DMS153 (cell line): ENCODE measurements at places on chromosomes 4 and X.
A peak's percentile ranks its signal among the peaks of the same experiment; 100 is the strongest.

- DNase-seq: no peak
Observed at GRCh38 chr4:15416357-15417232, 11.2 kb upstream of the C1QTNF7 start.

GRCh38 chr4:6087669-6088341 is 69.6 kb upstream of the C4orf50 start:
- DNase-seq: peak; percentile 16

DNA sequence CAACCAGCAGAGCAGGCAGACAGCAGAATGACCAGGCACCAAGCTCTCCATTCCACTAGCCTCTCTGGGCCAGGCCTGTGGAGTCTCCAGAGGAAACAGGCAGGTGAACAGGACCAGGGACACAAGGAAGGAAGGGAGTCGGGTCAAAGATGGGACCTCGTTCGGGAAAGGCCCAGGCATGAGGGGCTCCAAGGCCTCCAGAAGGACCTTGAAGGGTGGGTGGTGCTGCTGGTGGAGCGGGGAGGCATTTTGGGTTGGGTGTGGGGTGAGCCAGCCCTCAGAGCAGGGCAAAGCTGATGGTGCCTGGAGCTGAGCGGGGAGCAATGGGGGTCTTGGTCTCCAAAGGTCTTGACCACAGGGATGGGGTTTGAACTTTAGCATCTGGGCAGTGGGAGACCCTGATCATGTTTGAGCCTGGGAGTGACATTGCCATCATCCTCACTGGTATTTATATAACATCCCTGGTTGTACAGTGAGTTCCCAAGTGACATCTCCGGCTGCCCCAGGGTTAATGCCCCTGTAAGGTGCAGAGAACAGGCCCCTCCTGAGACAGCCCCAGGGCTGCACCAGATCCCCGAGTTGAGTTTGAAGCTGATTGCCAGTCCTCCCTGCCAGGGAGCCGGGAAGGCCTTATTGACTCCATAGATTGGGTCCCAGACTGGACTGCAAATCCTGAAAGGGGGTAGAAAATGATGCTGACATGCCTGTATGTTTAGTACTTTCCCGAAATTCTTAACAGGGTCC is 52.7 kb downstream of the PSAPL1 start:
- no peak for DNase-seq

- no peak for DNase-seq
Observed at GRCh38 chr4:177547985-177548384, 105.7 kb upstream of the AGA start.

- peak; percentile 22 for DNase-seq
Observed at GRCh38 chrX:118847676-118848075, 24.1 kb downstream of the ZCCHC12 start.

GRCh38 chr4:108247387-108248049 is 78.8 kb upstream of the LEF1 start:
- peak; percentile 92 for DNase-seq

- no peak for DNase-seq
Observed at GRCh38 chr4:110075083-110075738, 123.2 kb downstream of the ELOVL6 start.

DNA sequence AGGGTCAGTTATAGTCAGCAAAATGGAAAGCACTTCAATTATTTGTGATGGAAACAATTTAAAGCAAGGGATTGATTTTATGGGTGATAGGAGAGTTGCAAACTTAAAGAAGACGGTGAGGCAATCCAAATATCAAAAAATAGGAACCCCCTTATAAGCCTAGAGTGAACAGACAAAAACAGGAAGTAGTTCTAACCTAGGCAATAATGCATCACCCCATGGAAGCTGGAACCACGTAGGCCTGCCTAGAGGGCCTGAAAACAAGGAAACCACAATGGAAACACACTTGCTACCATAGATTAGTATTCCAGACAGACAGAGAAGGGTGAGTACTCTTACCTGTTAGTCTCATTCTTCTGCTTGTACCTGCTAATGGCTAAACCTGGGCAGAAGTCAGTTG is 13.5 kb upstream of the GK2 start:
- DNase-seq: no peak

GRCh38 chr4:36394352-36394903 is 113.0 kb downstream of the DTHD1 start:
- no peak for DNase-seq

DNA sequence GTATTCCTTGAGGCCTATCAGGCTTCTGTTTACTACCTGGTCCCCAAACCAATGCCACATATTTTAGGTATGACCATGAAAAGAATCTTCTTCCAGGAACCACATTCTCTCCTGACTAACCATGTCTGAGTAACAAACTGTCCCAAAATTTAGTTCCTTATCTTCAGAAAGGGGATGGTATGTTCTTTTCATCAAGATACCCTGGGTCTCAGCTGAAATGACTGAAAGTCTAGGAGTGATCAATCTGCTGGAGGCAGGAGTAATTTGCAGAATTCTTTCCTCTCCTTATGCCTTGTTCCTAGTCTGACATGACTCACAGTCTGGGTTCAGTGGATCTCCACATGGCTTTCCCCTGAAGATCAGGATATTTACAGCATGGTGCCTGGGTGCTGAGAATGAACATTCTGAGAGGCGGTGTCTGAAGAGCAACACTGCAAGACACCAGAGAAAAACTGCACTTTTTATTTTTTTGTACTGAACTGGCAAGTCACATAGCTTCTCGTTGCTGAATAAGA is 665.5 kb downstream of the TLL1 start:
- no peak for DNase-seq

DNA sequence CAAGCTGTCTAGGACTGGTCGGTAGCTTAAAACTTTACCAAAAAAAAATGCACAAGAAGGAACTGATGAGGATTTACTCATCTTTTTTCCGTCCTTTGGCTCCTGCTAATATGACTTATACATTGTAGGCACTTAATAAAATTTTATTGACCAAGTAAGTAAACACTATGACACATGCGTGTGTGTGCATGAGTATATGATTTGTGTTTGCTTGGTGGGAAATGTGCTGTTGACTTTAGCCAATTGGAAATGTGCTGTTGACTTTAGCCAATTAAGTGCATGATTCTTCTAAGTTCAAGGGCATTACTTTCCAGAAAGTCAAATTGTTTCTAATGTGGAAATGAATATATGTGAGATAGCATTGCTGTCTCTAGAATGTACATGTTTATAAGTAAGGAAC is 78.3 kb downstream of the FIP1L1 start:
- DNase-seq: peak; percentile 24

DNA sequence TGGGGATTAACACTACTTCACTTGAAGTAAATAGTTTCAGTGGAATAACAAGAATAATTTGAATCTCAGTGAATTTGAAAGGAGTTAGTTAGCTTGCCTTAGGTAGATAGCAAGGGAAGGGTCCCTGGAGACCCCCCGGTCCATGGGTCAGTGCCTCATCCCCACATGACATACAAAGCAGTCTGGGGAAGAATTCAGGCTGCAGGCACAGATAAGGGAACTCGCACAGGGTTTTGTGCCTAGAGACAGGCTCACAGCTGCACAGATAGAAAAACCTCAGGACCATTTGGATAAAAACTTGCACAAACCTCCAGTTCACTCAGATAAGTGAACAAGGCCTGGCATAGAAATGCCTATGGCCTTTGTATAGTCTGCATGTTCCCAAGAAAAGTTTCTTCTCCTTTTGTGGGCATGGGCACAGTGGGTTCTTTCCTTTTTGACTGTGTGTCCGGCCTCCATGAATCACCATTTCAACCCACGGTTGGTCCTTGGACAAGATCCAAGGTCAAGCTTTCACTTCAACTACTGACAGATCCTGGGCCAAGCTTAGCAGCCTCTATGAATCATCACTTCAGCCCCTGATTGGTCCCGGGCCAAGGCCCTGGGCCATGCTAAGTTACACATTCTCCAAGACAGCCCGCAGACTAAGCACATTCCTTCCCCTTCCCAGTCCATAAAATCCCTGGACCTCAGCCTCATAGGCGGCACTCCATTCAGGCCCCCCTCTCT is 108.3 kb upstream of the KLHL4 start:
- DNase-seq: no peak

GRCh38 chr4:183635321-183635720 is 23.7 kb downstream of the RWDD4 start:
- no peak for DNase-seq

GRCh38 chr4:104465201-104465600 is 29.5 kb downstream of the CXXC4 start:
- DNase-seq: no peak

GRCh38 chr4:26557164-26557563 is 26.7 kb upstream of the TBC1D19 start:
- DNase-seq: no peak

GRCh38 chrX:80246271-80246670 is 174.0 kb upstream of the TENT5D start:
- DNase-seq: no peak

DNA sequence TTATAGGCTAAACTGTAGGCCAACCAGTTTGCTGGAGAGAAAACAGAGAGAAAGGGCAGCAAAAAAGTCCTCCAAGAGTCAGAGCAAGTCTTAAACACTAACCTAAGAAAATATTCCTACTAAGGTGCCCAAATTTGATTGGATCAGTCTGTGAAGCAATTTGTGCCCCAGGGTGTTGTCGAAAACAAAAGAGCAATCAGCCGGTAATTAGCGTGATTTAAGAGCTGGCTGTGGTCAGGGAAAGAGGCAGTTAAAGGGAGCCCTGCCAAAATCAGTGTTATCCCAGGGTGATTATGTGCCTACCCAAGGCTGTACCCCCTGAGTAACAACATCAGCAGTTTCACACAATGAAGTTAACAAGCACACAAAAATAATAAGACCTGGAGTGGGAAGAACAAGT is 6.4 kb upstream of the BRWD3 start:
- no peak for DNase-seq

GRCh38 chrX:133781174-133781573 is 204.2 kb downstream of the GPC3 start:
- DNase-seq: no peak

DNA sequence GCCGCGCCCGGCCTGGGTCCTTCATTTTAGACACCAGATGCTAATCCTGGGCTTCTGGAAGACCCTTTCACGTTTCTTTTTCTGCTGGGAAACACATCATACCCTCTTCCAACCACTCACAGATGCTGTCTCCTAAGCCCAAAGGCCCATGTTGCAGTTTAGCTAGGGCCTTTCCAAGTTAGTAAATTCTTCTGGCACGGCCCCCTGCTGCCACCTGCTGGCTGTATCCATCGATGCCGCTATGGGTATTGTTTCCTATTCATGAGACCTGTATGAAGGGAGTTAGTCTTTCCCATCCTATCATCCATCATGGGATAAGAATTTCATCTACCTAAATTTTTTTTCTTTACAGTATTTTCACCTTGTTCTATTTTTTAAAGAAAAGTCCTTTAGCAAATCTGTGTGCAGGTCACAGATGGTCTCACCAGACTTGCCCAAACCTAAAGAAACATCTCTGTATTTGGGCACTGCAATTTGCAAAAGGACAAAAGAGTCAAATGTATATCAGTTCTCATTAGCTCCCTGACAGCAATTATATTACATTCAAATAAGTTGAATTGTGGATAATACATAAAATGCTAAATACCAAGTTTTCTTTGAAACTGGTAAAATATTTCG is 37.8 kb upstream of the SLC9A7 start:
- peak; percentile 26 for DNase-seq

GRCh38 chrX:16923157-16923556 is 23.3 kb upstream of the REPS2 start:
- DNase-seq: no peak
